GM10248 (cell line): ENCODE measurements at places on chromosomes 13 and 19.

GRCh38 chr13:25709088-25709487 lies 337.3 kb downstream of the ATP8A2 start:
- no peak for DNase-seq

DNA sequence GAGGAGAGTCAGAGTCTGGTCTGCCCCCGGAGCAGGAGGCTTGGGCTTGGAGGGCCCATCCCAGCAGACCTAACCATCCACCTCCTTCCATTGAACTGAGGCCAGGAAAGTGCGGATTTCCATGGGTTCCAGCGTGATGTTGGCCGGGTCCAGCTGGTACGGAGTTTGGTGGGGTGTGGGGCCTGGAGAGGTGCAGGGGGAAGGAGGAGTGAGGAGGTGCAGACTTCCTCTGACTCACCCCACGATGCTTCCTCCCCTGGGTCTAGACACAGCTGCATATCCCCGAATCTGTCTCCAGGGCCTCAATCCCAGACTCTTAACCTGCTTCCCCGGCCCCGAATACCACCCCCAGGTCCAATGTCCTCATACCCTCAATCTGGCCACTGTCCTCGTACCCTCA lies 20.0 kb downstream of the MAN2B1 start:
- no peak for DNase-seq

GRCh38 chr19:40585241-40585981 lies 8.7 kb downstream of the SHKBP1 start:
- no peak for DNase-seq

- DNase-seq, result no peak
Observed at GRCh38 chr13:100657881-100658315, 16.7 kb downstream of the TMTC4 start.

DNA sequence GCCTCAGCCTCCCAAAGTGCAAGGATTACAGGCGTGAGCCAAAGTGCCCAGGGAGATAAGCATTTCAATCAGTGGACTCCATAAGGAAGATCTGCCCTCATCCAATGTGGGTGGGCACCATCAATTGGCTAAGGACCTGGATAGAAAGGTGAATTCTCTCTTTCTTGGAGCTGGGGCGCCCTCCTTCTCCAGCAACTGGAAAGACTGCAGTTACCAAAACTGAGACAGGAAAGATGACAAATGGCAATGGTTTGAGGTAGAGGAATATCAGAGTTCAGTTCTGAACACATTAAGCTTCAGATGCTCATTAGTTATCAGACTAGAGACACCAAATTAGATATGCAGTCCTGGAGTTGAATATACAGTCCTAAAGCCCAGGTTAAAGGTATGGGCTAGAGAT lies 10.5 kb upstream of the ELF1 start:
- no peak for DNase-seq

- peak; percentile 90 for DNase-seq
Observed at GRCh38 chr19:1825909-1826556, 14.0 kb upstream of the ATP8B3 start.

- DNase-seq, result no peak
Observed at GRCh38 chr19:52648336-52649016, 10.3 kb upstream of the ZNF83 start.

DNA sequence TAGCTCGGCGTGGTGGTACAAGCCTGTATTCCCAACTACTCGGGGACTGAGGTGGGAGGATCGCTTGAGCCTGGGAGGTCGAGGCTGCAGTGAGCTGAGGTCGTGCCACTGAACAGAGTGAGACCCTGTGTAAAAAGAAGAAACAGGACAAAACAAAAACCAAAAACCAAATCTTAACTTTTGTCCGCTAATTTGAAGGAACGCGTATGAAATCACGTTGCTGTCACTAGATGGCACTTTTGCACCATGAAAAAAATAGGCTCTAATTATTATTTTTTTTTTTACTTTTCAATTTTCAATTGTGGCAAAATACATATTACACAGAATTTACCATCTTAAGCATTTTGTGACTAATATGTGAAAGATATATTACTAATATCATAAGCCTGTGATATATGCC lies 17.6 kb upstream of the ZNF835 start:
- DNase-seq, result no peak

- no peak for DNase-seq
Observed at GRCh38 chr19:5074407-5074806, 105.5 kb downstream of the KDM4B start.

DNA sequence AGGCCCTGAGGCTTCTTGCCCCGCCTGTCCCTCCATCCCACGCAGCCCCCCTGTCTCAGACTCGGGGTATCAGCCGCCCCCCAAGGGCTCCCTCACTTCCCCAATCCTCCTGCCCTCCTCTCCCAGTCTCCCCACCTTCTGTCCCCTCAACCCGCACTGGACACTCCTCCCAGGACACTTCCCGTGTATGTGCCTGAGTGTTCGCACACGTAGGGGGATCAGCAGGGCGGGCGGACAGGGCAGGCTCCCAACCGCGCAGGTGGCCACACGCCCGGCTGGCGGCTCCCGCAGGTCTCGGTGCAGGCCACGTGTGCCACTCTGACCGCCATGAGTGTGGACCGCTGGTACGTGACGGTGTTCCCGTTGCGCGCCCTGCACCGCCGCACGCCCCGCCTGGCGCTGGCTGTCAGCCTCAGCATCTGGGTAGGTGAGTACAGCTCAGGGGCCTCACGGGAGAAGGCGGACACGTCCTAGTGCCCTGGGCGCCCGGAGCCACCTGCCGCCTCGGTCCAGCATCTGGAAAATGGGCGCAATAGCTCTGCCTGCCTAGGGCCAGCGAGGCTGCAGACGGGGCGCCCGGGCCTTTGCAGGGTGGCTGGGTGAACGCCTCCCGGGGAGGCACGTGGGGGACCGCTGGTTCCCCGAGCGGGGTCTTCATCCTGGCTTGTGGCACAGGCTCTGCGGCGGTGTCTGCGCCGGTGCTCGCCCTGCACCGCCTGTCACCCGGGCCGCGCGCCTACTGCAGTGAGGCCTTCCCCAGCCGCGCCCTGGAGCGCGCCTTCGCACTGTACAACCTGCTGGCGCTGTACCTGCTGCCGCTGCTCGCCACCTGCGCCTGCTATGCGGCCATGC lies 2.3 kb downstream of the KISS1R start:
- DNase-seq, result no peak

DNA sequence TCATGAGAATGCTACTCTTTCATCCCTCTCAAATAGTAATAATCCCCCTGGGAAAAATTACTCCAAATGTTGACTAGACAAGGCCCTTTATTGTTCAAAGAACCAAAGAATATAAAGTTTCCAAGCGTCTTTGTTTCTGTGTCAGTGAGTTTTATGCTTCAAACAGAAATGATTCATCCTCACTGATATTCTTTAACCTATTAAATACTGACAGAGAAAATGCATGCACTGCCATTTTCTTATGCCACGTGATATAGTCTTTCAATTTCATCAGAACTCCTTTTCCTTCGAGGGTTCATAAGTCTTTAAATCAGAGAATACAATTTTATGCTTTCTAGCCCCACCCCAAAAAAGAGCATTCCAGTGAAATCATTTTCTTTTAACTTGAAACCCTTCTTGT lies 211.6 kb downstream of the SHISA2 start:
- no peak for DNase-seq

DNA sequence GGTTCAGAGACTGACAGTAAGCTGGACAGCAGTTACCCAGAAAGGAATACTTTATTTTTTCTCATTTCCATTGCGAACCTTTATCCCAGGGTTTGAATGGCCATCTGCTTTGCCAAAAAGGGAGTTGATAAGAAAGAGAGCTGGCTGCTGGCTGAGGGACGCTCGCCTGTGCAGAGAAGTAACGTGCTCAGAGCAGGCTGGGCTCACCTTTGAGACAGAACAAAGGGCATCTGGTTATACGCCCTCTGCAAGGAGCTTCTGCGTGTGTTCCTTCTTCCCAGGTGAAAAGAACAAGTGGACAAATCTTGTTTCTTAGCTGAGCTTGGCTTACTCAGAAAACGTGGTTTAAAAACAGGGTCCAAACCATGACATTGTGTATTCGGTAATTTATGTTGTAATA lies 47.4 kb downstream of the EFNB2 start:
- DNase-seq, result no peak

GRCh38 chr13:113825841-113826240 lies 38.0 kb downstream of the GAS6 start:
- no peak for DNase-seq

DNA sequence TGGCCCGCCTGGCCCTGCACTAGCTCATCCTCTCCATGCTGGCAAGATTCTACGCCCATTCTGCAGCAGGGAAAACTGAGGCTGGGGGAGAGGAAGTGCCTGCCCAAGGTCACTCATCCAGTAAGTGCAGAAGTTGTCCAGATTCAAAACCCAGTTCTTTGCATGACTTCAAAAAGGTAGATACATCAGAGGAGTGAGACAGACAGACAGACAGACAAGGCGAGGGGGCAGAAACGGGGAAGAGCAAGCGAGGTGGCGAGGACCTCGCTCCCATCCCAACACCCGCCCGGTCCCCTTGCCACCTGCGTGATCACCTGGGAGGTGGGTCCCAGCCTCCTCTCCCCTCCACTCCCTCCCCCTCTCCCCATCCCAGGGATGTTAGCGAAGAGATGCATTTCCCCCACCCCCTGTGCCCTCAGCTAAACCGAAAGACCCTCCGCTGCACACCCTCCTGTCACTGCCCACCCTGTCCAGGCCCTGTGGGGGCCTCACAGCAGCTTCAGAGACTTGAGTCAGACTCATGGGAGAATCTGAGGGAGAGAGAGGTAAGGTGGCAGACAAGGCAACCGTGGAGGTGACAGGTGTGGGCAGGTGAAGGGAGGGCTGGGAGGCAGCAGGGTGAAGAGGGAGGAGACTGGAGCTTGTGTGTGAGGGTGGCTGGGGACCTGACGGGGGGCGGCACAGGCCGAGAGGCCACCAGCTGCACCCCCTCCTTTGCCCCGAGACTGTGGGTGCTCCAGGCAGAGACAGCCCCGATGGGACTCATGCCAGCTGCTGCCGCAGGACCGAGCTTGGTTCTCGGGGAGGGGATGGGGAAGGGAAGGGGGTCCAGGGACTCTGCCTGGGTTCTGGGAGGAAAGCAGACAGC lies 18.9 kb downstream of the LRRC4B start:
- no peak for DNase-seq

GRCh38 chr19:50875795-50876422 lies 2.7 kb downstream of the KLK2 start:
- DNase-seq, result peak; percentile 61

GRCh38 chr13:97348569-97349100 lies 85.3 kb upstream of the RAP2A start:
- no peak for DNase-seq

GRCh38 chr13:113630296-113630695 lies 27.7 kb downstream of the ATP4B start:
- no peak for DNase-seq

DNA sequence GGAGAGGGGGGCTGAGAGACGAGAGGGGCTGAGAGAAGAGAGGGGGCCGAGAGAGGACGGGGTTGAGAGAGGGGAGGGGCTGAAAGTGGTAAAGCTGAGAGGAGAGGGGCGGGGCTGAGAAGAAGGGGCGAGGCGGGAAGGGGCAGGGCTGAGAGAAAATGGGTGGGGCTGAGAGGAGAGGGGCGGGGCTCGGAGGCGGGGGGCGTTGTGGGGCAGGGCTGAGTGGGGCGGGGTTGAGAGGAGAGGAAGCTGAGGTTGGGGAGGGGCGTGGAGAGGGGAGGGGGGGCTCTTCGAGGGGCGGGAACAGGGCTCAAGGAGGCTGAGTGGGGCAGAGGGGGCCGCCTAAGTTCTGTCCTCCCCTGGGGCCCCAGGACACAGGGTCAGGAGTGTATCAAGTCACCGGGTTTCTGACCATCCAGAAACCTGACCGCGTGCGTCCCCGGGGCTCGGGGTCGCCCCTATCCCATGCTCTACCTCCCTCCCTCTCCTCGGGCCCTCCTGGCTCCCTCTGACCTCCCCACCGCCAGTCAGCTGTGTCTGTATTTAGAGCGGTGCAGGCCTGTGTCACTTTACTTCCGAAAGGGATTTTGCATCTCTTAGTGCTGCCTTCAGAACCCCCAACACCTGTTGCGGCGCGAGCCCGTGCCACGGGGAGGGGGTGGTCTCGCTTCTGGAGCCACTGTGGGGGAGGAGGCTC lies 38.6 kb upstream of the SEMA6B start:
- peak; percentile 88 for DNase-seq

GRCh38 chr13:32897296-32897695 lies 118.9 kb upstream of the KL start:
- DNase-seq, result no peak

GRCh38 chr19:48966541-48967345 lies 1.6 kb downstream of the FTL start:
- DNase-seq, result no peak

DNA sequence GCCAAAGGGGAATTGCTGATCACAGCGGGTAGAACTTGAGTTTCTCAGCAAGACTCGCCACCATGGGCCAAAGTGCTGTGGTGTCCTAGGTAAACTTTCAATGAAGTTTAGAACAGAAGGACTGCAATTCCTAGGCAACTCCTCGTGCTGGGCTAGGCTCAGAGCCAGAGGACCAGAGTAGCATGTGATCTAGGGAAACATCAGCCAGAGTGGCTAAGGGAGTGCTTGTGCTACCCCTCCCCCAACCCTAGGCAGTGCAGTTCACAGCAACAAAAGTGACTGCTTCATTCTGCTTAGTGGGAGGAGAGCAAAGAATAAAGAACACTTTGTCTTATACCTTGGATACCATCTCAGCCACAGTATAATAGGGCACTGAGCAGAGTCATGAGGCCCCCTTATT lies 1658.6 kb upstream of the MIR17HG start:
- DNase-seq, result no peak

DNA sequence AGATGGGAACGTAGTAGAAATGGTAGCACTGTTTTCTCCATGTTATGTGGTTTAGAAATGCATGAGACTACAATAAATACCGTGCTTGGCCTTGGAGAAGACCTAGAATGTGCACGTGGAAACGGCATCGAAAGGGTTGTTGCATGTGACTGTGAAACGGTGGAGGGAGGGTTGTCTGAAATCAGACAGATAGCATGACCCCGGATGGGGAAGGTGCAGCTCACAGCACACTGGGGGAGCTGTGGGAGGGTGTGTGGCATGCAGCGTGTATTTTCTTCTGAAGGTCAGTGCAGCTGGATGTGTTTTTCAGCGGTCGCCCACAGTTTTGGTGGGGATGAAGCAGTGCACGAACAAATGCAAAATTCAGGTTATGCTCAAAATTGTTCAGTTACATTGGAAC lies 63.4 kb downstream of the CELF5 start:
- no peak for DNase-seq

DNA sequence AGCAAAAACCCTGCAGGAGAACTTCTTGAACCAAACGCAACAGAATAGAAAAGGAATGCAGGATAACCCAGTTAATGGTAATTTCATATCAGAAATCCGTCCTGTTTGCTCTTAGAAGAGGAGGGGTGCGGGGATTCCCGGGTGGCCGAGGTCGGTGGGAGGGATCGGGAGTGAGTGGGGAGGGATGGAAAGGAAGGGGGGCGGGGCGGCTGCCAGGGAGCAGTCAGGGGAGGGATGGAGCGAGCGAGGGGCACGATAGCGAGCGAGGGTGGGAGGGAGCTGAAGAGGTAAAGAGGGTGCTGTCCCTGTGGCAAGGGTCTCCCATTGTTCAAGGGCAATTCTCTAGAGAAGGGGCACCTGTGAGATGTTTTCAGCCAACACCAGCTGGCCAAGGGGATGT lies 26.5 kb downstream of the CD177 start:
- no peak for DNase-seq
